NCI-H1105 treated with DMSO at 0.1 percent for 48 hours (cell line): ENCODE measurements at places on chromosomes 16 and 17.

- DNase-seq, result no peak
Measured at GRCh38 chr17:51684214-51684613, 423.9 kb downstream of the UTP18 start.

DNA sequence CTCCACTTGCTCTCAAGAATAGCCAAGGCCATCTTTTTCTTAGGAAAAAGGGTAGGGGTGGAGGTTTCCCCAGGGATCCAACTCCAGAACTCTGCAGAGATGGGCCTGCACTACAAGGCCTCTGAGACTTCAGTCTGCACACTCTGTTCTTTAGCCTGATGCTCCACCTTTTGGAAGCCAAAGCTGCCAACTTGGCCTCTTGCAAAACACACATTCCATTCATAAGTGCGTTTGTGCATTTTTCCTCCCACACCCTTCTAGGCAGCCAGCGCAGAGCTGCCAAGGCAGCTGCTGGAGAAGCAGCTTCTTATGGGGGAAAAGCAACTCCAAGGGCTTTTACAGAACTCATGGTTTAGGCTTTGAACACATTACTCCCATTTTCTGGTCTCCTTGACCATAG lies 45.3 kb downstream of the REXO5 start:
- DNase-seq, result no peak

- no peak for DNase-seq
Measured at GRCh38 chr17:3986270-3986938, 22.2 kb upstream of the ATP2A3 start.

DNA sequence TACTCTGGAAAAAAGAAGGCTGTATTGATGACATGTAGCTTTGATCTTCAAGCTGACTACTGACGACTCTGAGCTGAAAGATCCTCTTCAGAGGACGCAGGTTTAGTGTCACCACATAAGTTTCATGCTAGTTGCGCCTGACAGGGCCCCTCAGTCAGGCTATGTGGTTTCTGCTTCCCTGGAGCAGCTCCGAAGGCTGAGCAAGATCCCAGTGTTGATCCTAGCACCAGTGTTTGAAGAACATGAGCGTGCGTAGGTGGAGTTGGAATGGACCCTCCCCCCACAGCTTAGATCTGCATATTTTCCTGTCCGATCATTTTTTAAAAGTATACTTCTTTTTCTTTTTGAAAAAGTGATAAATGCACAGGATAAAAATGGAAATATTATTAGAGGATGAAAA lies 17.3 kb downstream of the BANP start:
- DNase-seq, result no peak

DNA sequence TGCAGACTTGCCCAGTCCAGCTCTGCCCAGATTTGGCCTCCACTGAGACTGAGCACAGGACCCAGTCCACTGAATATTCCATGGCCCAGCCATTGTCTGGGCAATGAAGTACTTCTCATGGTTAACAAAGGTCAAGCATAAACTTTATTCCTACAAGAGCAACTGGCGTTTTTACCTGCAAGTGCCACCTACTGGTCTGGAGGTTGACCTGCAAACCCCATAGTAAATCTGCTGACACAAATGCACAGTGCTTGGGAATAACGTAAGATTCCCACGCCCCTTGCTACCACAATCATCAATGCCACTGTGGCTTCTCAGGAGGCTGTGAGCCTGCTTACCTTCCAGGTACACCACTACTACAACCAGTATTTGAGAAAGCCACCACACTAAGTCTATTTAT lies 170.2 kb downstream of the CEP112 start:
- no peak for DNase-seq

GRCh38 chr17:7466639-7467341 lies 12.6 kb downstream of the ZBTB4 start:
- no peak for DNase-seq

GRCh38 chr17:66578781-66579489 lies 256.0 kb upstream of the CACNG5 start:
- no peak for DNase-seq

DNA sequence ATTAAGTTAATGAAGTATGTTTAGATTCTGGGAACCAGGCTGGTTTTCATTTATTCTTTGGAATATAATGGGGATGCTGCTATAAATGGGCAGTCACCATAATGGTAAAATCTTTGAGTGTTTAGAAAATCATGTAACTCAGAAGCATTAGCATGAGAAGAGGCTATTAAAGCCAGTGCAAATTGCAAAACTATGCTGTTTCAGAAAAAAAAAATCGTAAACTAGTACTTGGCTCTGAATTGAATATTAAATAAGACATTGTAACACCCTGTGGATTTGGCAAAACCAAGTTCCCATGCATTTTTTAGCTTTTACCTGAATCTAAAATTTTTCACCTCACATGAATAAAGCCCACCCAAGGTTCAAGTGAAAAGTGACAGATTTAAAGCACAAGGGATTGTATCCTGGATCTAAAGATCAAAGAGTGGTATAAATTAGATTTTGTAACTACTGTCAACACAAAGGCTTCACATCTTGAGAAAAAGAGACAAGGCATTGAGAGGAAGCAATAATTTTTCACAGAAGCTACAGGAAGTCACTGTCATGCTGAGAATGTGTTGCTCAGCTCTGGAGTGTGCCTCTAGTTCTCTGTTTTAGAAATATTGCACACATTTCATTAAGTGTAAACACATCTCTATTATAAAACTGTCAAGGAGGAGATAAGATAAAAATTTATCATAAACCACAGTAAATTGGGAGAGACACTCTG lies 142.2 kb downstream of the ABCA8 start:
- no peak for DNase-seq

GRCh38 chr17:307741-308507 lies 44.7 kb downstream of the RPH3AL start:
- no peak for DNase-seq

DNA sequence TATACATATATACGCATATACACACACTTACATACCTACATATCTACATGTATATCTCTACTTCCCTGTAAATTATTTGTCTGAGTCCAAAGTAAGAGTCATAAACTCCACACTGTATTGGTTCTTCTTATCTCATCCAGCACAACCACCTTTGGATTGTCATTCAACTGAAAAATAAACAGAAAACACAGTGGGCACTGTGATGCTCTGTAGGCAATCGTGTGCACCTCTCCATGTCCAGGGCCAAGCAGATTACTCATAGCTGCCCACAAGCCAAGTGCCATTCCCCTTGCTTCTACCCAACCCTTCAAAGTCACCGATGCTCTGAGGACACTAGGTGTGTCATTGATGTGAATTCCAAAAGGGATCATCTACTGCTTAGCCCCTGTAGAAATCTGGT lies 12.9 kb upstream of the TEKT3 start:
- no peak for DNase-seq

- DNase-seq, result no peak
Measured at GRCh38 chr16:3074860-3075522, 9.6 kb downstream of the IL32 start.

DNA sequence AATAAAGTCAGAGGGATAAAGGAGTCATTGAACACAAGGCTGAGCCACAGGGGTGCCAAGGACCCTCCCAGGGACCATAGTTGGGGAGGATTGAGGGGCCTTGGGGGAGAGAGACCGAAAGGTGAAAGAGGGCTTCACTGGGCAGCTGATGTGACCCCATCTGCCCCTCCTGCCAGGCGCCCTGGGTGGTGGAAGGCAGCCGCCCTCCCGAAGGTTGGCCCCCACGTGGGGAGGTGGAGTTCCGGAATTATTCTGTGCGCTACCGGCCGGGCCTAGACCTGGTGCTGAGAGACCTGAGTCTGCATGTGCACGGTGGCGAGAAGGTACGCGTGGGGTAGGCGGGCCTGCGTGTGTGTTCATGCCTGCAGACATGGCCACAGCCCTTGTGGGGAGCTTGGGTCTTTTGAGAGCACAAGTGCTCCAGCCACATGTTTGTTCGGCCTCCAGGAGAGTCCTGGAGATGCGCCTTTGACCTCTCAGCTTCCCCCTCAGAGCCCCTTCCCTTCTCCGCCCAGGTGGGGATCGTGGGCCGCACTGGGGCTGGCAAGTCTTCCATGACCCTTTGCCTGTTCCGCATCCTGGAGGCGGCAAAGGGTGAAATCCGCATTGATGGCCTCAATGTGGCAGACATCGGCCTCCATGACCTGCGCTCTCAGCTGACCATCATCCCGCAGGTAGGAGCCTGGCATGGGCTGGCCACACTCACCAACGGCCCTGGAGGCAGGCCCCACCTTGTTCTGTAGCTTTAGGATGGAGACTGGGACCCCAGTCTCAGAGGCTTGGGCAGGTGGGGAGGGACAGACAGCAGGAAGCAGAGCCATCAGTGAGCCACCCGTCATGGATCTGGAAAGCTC lies 24.1 kb downstream of the ANKRD40 start:
- no peak for DNase-seq

DNA sequence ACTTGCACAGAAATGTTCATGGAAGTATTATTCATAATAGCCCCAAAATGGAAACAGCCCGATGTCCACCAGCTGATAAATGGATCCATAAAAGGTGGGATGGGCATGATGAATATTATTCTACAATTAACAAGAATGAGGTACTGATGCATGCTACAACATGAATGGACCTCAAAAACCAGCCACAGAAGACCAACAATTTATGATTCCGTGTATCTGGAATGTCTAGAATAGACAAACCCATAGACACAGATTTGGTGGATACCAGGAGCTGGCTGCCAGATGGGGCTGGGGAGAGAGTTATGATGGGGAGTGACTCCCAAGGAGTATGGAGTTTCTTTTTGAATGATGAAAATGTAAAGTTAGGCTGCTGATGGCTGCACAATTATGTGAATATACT lies 10.8 kb upstream of the NAGLU start:
- DNase-seq, result no peak

- DNase-seq, result no peak
Measured at GRCh38 chr17:7626307-7626706, 1.3 kb downstream of the SAT2 start.

DNA sequence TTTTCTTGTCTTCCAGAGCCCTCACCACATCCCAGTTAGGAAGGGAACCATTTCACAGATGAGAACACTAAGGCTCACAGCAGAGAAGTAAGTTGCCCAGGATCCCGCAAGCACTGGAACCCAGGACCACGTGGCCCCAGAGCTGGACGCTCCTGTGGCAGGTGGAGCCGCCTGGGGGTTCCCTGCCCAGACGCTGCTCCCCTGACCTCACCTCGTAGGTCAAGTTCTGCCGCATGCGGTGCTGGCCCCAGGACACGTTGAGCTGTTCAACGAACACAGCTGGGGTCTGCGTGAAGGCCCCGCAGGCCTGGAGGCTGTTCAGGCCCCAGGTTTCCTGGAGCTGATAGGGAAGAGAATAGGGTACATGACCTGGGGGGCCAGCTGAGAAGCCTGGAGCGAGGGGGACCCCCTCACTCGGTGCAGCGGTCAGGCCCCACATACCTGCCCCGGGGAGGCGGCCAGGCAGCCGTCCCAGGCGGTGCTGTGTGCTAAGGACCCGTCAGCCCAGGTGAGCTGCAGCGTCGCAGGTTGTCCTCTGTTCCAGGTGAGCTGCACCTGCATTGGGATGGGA lies 54.1 kb downstream of the RMI2 start:
- DNase-seq, result no peak

DNA sequence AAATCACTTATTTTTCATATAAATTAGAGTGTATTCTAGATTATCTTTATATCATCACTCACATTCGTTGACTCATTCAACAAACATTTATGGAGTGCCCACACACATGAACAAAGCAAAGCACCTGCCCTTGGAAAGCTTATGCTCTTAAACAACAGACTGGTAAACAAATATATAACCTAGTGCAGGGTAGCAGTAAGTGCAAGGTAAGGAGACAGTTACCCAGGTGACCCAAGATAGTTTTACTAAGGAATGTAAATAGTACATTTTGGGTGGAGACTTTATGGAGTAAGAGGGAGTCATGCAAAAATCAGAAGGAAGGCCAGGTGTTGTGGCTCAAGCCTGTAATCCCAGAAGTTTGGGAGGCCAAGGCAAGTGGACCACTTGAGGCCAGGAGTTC lies 40.4 kb upstream of the HELZ start:
- DNase-seq, result no peak

GRCh38 chr17:45129426-45129939 lies 2.8 kb downstream of the PLCD3 start:
- DNase-seq, result no peak

- no peak for DNase-seq
Measured at GRCh38 chr17:32513579-32513978, 26.8 kb downstream of the CDK5R1 start.
